ENCODE measurements at places on chromosomes 5 and 9.
A peak's percentile ranks its signal among the peaks of the same experiment; 100 is the strongest.

- DNase-seq: no peak
Measured at GRCh38 chr5:153342487-153342886, 148.0 kb upstream of the GRIA1 start.

GRCh38 chr9:69963803-69964202 is 79.8 kb upstream of the MAMDC2 start:
- no peak for DNase-seq

GRCh38 chr9:8337834-8338766 is 538.5 kb upstream of the DMAC1 start:
- DNase-seq: no peak

DNA sequence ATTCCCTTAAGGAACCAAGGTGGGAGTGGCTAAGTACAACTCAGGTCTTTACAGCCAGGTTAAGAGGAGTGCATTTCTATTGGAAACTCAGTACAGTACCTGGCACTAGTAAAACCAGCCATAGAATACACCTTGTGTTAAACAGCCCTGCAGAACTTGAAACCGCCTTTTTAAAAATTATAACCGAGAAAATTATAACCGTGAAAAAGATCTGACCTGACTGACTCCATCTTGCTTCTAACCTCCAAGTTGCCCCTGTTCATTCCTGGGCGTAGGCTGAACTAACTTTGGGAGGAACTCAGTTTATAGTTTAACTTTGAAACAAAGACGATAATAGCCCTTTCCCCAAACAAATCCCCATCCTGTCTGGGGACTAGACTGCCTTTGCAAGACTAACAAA is 132.3 kb downstream of the SUSD1 start:
- DNase-seq: no peak

DNA sequence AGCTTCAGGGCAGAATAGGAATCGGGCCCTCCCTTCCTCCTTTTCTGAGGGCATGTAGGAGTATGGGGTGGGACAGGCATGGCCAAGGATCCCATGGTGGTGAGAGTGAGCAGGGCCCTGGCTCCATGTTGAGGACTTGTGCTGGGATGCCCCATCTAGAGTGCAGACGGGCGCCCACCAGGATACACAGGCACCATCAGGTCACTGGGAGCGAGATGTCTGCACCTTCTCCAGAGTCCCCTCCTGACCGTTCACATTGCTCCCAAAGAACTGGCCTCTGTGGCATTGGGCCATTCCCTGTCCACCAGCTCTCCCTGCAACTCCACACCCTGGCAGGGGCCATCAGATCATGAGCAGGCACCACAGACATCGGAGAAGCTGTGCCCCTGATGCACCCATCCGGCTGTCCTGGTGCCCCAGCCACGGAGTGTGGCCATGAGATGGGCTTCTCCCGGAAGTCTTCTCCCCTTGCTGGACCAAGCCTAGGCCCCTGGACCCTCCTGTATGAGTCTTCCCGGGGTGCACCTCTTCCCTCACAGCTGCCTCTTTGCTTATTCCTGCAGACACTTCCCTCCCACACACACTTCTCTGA is 195.0 kb downstream of the IRX2 start:
- DNase-seq: no peak

GRCh38 chr5:145791866-145792265 is 43.3 kb downstream of the PRELID2 start:
- DNase-seq: no peak

- no peak for DNase-seq
Measured at GRCh38 chr5:132354381-132355139, 14.9 kb upstream of the SLC22A5 start.

DNA sequence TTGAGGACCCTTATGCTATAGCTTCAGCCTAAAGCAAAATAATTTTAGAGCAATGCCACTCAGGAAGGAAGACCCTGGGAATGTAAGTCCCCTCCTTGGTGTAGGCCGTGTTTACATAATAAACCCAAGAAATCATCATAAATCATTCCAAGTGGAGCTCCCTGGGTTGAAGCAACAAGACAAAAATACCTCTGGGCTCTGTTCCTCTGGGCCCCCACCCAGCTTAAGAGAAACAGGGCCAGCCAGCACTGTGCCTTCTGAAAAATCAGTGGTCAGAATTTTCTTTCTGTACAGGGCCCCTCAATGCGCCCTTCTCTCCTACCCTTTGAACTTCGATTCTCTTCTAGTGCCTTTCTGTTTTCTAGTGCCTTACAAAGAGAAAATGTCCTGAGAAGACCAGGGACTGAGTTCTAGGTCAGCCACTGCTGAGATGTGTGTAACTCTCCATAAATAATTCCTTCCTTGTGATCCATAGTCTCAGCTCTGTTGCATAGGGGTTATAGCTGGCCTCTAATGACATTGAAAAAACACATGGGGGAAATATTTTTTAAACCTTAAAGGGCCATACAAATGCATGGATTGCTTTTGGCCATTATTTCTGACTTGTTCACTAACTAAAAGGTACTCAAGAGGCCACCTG is 101.0 kb downstream of the ADRB2 start:
- DNase-seq: no peak

GRCh38 chr5:143030349-143030748 is 260.2 kb downstream of the ARHGAP26 start:
- no peak for DNase-seq

GRCh38 chr9:93231121-93231694 is 47.3 kb downstream of the WNK2 start:
- no peak for DNase-seq

DNA sequence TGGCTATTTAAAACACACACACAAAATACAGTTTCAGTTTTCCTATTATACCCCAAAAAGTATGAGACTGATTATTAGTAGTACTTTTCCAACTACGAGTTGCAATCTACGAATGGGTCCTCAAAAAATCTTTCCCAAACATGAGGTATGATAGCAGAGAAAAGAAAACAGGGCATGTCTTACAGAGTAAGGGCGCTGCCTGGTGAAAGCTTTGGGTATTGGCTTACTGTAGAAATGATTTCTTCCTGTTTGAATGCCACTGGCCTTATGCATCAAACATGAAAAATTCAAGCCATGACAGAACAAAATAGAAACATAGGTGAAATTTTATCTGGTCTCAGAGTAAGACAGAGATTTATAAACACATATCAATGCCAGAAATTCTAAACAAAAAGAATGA is 448.0 kb downstream of the SPOCK1 start:
- no peak for DNase-seq

- DNase-seq: no peak
Measured at GRCh38 chr5:126263591-126264184, 159.5 kb upstream of the GRAMD2B start.

- DNase-seq: no peak
Measured at GRCh38 chr9:10604927-10605326, 7.9 kb downstream of the PTPRD start.

DNA sequence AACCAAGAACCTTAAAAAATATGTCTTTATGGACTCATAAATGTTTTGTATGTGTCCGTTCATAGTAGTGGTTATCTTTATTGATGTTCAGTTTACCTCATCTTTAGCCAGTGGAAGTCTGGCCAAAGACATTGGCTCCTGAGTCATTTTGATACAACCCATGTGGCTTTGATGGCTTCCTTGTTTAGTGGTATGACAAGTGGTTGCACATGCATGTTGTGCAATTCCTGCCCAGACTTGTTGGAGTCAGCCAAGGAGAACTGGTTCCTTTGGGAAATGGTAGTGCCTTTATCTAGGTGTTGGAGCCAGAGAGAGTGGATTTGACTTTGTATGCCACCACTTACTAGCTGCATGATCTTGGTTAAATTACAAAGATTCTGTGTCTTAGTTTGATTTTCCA is 94.3 kb downstream of the RPS23 start:
- no peak for DNase-seq

GRCh38 chr5:164119806-164120447 is 614.5 kb downstream of the MAT2B start:
- no peak for DNase-seq

- DNase-seq: no peak
Measured at GRCh38 chr5:34598177-34598794, 57.8 kb upstream of the RAI14 start.

DNA sequence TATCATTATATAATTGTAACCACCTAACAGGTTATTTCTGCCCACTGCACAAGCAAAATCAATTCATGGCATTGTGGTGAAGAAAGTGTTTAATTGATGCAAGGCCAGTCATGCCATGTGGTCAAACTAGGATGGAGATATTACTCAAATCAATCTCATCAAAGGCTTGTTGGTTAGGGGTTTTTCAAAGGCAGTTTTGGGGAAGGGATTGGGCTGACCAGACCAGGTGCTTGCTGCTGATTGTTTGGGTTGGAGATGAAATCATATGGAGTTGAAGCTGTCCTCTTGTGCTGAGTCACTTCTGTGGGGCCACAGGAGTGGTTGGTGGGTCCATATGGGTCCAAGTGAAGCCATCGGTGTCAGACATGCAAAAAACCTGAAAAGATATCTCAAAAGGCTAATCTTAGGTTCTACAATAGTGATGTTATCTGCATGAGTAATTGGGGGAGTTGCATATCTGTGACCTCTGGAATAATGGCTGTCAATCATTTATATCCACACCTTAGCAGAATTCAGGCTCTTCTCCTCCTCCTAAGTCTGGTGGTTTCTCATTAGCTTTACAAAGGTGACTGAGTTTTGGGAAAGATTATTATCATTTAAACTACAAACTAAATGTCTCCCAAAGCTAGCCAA is 44.9 kb downstream of the HMGCS1 start:
- no peak for DNase-seq

DNA sequence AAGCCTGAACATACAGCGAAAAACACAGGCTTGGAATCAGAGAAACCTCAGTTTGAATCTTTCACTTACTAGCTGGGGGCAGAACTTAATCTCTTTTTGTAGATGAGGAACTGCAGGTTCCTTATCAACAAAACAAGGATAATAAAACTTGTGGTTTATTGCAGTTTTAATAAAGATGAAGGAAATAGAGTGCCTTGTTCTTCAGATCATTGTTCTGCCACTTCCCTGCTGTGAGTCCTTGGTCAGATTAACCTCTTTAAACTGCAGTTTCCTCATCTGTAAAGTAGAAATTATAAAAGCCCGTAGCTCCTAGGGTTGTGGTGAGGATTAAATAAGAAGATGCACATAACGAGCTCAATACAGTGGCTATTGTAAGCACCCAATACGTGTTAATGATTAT is 57.4 kb downstream of the FEM1C start:
- no peak for DNase-seq

- DNase-seq: no peak
Measured at GRCh38 chr5:143262393-143263174, 140.9 kb downstream of the NR3C1 start.

DNA sequence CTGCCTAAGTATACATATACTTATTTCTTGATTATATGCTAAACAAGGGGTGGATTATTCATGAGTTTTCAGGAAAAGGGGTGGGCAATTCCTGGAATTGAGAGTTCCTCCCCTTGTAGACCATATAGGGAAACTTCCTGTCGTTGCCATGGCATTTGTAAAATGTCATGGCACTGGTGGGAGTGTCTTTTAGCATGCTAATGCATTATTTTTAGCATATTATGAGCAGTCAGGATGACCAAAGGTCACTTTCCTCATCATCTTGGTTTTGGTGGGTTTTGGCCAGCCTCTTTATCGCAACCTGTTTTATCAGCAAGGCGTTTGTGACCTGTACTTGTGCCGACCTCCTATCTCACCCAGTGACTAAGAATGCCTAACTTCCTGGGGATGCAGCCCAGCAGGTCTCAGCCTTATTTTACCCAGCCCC is 80.9 kb downstream of the ALDH7A1 start:
- no peak for DNase-seq

DNA sequence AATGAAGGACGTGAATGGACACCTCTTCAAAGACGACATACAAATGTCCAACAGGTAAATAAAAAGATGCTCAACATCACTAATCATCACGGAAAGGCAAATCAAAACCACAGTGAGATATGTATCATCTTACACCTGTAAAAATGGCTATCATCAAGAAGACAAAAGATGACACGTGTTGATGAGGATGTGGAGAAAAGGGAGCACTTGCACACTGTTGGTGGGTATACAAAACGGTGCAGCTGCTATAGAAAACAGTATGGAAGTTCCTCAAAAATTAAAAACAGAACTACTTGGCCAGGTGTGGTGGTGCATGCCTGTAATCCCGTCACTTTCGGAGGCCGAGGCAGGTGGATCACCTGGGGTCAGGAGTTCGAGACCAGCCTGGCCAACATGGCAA is 47.9 kb downstream of the STK10 start:
- DNase-seq: no peak

DNA sequence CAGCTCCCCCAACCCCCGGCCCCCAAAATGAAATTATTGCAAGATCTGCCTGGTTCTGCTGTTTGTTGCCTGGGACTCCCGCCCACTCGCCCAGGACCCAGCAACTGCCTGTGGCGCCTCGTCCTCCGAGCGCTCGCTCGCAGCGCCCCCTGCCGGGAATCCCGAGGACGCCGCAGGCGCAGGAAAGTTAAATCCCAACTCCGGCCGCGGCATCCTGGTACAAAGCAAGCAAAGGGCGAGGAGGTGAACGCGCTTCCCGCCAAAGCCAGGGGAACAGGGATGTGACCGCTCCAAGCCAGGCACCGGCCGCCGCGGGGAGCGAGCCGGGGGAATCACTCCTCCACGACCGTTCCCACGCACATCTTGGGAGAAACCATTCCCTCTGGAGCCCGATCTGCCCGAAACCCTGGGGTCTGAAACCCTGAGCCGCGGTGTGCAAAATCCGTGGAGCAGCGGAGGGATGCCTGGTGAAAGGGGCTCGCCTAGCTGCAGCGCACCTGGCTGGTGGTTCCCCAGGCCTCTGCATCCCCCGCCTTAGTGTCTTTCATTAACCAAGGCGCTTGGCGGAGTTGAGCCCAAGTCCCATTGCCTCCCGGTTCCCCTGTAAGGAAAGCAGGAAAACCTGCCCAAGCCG is 1.3 kb downstream of the SEMA5A start:
- peak; percentile 97 for DNase-seq

GRCh38 chr9:133340256-133340655 is 4.3 kb upstream of the SURF6 start:
- DNase-seq: no peak

GRCh38 chr5:71864730-71865601 is 145.9 kb downstream of the CARTPT start:
- no peak for DNase-seq

- DNase-seq: no peak
Measured at GRCh38 chr9:13461414-13461991, 182.0 kb upstream of the MPDZ start.

- no peak for DNase-seq
Measured at GRCh38 chr5:111268300-111268699, 44.1 kb downstream of the CAMK4 start.

- no peak for DNase-seq
Measured at GRCh38 chr5:81005708-81006107, 45.5 kb downstream of the RASGRF2 start.

GRCh38 chr9:133632806-133633680 is 3.1 kb upstream of the DBH start:
- DNase-seq: no peak

DNA sequence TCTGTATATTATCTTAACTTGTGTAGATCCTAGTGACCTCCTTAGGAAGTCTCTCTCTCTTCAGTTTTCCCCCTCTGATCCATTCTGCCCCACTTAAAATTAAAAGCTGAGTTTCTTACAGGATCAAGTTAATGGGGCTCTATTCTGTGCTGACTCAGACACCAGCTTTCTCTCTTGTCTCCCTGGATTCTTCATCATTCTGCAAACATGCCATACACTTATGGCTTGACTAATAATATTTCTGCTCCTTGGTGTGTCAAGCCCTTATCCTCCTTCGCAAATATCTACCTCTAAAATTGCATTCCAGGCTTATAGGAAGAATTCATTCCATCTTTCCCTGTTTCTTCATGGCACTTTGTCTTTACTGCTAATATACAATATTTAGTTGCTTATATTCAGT is 18.1 kb downstream of the LRRC70 start:
- no peak for DNase-seq

GRCh38 chr9:98306384-98307145 is 51.1 kb upstream of the TBC1D2 start:
- no peak for DNase-seq
